Skin of body (tissue), 3 donors: ENCODE measurements at places on chromosomes 16 and 17. TPM values are rescaled to one million over a fixed set of nuclear protein-coding genes. Genes with fewer than 3 reads are reported as not detected.

PGAP6 gene
- 10.6 TPM for total RNA-seq

FBXW10B gene
- 3.6 TPM for total RNA-seq

PLLP gene
- total RNA-seq: 0.69 TPM

TBC1D3B gene
- 0.39 TPM for total RNA-seq

MAZ gene
- total RNA-seq: 93.1 TPM

ARHGAP44 gene
- 5.7 TPM for total RNA-seq

CA7 gene
- total RNA-seq: not detected

FLYWCH2 gene
- 17.4 TPM for total RNA-seq

CD300E gene
- 1.2 TPM for total RNA-seq

PTGES3L gene
- total RNA-seq: 4.8 TPM

MBTD1 gene
- 41.1 TPM for total RNA-seq

GRCh38 chr16:10578474-10579316 lies 1.7 kb downstream of the EMP2 start:
- DNase-seq: no peak

DNA sequence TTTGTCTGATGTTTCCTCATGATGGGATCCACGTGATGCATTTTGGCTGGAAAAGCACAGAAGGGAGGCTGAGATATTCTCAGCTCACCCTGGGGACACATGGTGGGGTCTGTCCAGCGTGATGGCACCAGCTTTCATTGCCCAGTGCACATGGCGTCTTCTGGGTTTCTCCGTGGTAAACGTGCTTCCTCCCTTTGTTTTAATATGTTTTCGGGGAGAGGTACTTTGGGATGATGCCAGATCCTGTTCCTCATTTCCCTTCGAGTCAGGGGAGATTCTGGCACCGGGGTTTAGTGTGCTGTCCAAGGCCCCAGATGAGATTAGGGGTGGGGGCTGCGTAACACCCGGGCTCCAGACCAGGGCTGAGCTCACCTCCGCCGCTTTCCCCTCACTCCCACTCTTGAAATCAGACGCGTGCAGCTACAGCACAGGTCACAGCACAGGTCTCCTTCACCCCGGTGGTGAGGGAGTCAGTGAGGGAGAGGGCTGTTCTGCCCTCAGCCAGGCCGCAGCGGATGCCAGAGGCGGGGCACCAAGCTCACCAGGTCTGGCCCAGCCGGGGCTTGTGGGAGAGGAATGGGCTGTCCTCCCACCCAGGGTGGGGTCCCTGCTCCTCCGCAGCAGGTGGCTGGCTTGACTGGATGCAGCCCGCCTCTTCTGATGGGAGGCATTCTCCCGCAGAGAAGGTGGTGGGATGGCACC lies 33.9 kb downstream of the COX4I1 start:
- DNase-seq: no peak

DNA sequence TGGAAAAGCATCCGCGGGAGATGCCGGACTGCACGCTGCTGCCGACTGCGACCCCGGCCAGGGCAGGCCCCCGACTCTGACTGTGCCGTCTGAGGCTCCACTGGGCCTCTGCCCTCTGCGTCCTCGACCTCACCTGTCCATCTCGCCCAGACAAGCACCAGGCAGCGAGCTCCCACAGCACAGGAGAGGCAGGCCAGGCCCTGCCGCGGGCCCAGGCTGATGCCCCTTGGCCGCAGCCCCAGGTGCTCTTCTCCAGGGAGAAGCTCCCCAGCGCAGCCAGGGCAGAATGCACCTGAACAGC lies 98.1 kb upstream of the DNAH17 start:
- no peak for DNase-seq

- no peak for DNase-seq
These were observed 280.0 kb downstream of the TMEM114 start for GRCh38 chr16:8310323-8310722.

GRCh38 chr17:55274355-55275255 lies 9.8 kb downstream of the HLF start:
- no peak for DNase-seq

GRCh38 chr17:46836500-46836899 lies 14.9 kb upstream of the WNT9B start:
- no peak for DNase-seq

GRCh38 chr17:9628509-9628908 lies 16.8 kb upstream of the USP43 start:
- no peak for DNase-seq

DNA sequence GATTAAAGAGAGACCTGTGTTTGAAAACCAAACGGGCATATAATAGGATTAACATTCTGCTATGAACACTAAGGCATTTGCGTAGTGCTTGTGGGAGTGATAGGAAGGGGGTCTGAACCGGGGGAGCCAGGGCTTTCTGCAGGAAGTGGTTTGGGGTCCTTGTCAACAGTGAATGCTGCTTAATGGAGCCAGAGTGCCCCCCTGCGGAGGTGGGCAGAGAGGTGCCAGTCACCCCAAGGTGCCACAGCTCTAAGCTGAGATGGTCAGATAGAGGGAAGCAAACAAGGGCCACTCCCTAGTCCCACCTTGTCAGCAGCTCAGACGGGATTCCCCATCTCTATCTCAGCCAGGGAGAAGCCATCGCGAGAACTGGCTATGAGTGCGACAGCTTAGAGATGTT lies 17.7 kb downstream of the NAA60 start:
- no peak for DNase-seq
